ENCODE measurements at places on chromosomes 3 and 15.
A peak's percentile ranks its signal among the peaks of the same experiment; 100 is the strongest.

GRCh38 chr15:93866948-93867347 is 364.4 kb upstream of the MCTP2 start:
- no peak for DNase-seq

- DNase-seq = no peak
Observed at GRCh38 chr3:114405202-114405990, 111.6 kb downstream of the TIGIT start.

- no peak for DNase-seq
Observed at GRCh38 chr15:51405693-51406523, 64.5 kb downstream of the GLDN start.

GRCh38 chr15:35439291-35439690 is 106.7 kb downstream of the DPH6 start:
- no peak for DNase-seq

- no peak for DNase-seq
Observed at GRCh38 chr15:45892182-45892581, 257.4 kb downstream of the SQOR start.

DNA sequence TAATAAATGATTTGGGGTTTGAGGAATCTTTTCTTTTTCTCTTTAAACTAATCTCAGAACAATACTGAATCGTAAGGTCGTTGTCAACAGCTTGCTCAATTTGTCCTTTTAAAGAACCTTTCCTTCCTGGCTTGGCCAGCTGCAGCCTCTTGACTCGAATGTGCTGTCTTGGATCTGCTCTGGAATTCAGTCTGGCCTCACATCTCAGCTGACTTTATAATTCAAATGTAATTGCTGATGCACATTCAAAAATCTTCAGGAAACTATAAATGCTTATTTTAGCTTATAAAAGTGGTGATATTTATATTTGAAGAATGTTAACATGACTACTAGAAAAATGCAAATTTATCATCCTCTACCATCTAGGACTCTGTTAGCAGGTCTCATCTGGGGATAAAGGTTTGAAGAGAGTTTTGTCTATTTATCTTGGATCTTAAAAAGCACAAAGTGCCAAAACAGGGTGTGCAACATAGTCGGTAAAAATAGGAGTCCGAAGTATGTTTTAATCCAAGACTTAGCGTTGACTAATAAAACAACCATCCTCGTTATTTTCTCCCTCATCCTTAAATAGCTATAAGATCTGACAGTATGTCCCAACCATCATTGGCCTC is 1035.2 kb downstream of the MCTP2 start:
- DNase-seq = no peak

GRCh38 chr3:52792961-52793695 is 1.5 kb upstream of the ITIH3 start:
- DNase-seq = no peak

DNA sequence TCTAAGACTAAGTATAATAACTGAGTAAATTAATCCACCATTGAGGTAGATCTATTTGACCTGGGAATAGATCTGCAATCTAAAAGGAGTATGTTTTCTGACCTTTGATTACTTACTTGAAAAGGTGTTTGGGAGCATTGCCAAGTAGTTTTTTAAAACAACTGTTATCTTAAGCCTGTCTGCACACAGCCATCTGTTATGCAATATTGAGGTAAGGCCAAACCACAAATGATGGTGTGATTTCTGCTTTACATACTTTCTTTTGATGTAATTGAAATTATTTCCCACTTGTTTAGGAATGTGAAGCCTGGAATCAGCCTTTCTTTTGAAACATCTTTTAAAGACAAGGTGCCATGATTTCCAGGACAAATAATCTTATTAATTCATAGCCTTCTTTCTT is 274.0 kb downstream of the BBX start:
- DNase-seq = no peak

DNA sequence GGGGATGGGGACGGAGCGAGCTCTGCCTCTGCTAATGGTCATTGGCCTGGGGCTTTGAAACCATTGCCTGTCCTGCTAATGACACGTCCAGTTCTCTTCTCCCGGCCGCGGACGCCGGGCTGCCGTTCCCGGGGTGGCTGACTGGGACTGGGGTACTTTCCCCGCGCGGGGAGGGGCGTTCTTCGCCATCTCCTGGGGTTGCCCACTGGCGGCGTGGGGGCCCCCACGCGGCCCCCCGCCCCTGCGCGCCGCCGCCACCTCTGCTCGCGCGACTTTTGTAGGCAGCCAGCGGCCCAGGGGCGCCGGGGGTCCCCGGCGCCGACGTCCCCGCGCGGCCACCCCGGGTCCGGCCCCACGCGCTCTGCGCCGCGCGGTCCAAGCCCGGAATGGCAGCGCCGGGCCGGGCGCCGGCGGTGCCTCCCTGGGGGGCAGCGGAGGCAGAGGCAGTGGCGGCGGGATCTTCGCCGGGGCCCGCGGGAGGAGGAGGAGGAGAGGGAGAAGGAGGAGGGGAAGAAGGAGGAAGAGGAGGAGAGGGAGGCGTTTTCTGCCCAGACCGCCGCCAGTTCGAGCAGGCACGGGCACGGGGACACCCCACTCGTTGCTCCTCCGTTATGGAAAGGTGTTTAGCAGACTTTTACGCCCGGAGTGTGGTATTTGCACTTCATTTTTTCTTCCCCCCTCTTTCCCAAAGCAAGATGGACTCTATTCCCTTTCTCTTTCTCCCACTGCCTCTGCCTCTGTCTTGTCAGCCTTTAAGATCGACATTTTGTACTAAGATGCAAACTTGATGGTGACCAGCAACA is 2.3 kb downstream of the BBX start:
- peak; percentile 4 for DNase-seq

DNA sequence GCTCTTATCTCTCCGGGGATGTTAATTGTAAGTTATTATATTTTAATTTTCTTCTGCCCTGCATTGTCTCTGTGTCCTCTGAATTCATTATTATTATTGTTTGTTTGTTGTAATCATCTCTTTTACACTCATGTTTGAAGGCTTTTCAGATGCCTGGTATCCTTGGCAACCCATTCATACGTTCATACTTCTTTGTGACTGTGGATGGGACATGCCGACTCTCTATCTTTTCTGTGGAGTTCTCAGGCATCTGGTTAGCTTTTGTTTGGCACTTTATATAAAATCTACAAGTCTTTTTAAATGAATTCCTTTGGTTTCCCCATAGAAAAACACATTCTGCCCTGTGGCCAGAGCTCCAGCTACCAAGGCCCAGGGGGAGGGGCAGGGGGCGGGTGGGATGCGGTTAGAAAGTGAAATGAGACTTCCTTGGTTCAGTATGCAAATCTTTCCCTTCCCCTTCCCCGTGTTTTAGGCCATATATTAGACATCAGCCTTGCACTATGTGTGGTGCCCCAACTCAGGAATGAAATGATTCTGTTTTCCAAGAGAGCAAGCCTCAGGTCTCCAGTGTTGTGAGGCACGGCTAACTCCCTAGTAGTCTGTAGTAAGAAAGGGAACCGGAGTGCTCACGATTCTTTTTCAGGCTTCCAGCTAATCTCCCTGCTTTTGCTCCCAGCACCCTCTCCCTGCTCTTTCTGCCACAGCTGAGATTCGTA is 79.2 kb downstream of the SST start:
- DNase-seq = no peak

DNA sequence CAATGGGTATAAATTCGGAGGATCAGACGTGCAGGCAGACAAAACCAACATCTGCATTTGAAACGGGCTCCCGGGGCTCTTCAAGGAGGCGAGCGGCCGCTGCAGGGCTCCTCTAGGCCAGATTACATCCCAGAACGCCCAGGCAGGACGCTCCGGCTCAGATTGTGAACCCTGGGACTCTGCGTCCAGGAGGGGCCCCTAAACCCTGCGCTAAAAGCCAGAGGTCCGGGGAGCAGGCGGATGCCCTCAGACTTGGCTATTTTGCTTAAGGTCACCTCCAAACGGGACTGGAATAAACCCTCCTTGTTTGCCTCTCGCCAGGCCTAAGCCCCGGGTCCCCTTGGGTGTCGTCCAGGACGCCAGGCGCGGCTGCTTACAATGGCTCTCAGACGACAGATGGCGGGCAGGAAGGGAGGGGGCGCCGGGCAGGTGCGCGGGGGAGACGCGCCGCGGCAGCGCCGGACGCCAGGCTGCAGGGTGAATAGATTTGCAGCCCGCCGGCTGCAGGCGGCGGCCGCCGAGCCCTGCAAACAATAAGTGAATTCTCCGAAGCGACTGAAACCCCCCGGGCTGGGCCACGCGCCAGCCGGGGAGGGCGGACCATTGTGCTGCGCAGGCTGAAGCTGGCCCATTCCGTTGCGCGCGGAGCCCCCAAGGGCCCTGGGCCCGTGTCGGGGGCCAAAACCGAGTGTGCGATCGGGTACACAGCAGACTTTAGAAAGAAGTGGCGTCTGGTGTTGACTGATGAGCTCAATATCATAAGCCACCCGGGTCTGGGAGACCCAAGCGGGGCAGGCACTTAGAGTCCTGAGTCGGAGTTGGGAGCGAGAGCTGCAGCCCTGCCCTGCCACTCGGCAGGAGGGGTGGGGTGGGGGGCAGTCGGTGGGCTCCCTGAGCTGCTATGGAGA is 32.3 kb upstream of the AMOTL2 start:
- no peak for DNase-seq

- no peak for DNase-seq
Observed at GRCh38 chr15:70033529-70034140, 64.1 kb downstream of the TLE3 start.

DNA sequence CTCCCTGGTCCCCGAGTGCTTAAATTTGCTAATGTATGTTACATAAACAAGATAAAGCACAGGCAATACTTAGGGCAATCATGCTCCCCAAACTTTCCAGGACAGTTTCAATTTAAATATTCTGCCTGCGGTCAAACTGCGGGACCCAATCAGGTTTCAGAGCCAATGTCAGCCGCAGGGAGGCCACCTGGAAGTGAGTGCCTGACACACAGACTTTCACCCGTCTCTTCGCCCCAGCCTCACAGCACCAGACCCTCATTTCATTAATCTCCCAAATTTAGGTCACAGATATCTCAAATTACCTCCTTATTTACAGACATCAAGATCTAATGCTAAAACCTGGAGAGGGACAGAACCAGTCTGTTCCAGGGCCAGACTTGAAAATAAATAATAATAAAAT is 107.2 kb upstream of the ALDH1A3 start:
- DNase-seq = no peak

DNA sequence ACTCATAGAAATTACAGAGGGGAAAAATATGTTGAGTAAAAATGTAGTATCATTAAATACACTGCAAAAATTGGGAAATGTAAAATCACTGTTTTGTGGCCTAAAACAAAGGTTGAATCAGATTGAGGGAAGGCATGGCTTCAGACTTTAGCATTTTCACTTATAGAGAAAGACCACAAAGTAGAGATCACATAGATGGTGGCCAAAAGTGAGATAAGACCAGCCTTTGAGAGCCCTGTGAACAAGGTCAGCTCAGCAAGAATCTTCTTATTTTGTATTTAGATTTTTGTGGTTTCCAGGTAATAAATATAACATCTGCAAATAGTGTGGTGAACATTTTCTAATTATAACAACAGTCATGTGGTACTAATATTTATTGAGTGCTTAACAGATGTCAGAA is 544.8 kb upstream of the DPPA4 start:
- no peak for DNase-seq

DNA sequence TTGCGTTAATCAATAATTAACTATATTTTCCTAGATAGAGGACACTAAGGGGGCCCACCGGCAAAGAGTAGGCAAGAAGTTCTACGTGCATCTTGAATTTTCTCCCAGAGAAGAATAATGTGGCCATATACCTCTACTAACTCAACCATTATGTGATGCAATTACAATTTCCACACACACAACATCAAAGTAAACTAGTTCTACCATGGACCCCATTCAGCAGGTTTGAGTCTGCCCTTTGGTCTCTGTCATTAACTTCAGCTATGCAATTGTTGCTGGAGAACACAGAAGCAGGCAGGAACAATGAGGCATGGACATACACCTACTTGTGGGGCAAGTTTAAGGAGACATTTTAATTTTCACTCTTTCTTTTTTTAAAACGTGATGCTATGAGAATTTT is 705.9 kb downstream of the PDCD6IP start:
- no peak for DNase-seq

GRCh38 chr15:85426481-85426880 is 46.1 kb downstream of the AKAP13 start:
- no peak for DNase-seq

DNA sequence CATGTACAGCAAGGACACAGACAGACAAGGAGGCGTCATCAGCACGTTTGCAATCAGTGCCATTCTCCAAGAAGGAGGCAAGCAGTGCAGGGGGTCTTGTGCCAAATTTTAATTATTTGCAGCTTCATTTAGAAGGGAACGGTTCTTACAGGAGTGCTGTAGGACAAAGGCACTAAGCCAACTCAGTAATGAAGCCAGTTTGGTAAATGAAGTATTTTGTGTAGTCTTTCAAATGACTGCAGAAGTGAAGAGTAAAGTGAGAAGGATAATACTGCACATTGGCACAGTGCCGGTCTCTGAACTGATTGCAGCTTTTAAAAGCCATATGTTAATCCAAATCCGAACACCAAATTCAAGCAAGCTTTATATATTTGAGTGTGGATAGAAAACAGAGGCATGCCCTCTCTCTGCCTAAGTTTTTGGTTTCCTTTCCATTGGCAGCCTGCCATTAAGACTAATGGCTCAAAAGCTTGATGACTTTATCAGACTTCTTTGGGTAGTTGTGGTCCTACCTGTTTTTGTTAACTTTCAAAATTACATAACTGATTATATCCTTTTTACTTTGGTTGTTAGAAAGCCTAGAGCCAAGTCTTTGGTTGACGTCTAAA is 101.3 kb downstream of the SENP2 start:
- DNase-seq = no peak

GRCh38 chr3:71210257-71211007 is 373.1 kb downstream of the FOXP1 start:
- DNase-seq = no peak

- DNase-seq = no peak
Observed at GRCh38 chr15:47622055-47622454, 95.2 kb upstream of the SEMA6D start.

GRCh38 chr3:33030246-33030645 is 66.7 kb downstream of the GLB1 start:
- DNase-seq = no peak

- no peak for DNase-seq
Observed at GRCh38 chr3:120100711-120101110, 6.5 kb upstream of the GSK3B start.

GRCh38 chr3:130354430-130354829 is 9.0 kb downstream of the COL6A5 start:
- DNase-seq = no peak

Measured in T-helper 1 cell (primary cell).